ENCODE measurements at places on chromosomes 16 and 17.
A peak's percentile ranks its signal among the peaks of the same experiment; 100 is the strongest.

DNA sequence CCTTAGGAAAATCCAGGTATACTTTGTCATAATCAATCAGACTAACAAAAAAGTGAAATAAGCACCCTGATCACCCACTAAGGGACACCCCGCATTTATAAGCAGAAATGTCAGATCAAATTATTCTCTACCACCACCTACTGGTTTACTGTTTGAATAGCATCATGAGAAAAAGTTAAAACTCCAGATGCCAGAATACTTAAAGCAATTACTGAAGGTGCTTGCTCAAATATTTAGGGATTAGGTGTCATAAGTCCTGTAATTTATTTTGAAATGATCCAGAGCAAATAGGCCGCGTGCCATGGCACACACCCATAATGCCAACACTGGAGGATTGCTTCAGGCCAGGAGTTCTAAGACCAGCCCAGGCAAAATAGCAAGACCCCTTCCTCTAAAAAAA is 2.3 kb downstream of the TOP2A start:
- DNase-seq: peak; percentile 68

DNA sequence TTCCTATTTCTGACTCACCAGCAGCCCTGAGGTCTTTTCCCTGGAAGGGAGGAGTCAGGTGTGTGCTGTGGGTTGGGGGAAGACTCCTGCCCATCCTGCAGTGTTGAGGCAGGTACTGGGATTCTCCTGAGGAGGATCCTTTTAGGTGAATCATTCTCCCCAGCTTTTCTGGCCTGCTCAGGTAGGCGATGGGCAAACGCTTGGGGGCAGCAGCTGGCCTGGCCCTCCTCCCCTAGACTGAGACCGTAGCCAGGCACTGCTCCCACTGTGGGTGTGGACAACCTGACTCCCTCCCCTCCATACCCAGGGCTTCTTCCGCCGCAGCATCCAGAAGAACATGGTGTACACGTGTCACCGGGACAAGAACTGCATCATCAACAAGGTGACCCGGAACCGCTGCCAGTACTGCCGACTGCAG is 15.1 kb downstream of the GJD3 start:
- DNase-seq: no peak

DNA sequence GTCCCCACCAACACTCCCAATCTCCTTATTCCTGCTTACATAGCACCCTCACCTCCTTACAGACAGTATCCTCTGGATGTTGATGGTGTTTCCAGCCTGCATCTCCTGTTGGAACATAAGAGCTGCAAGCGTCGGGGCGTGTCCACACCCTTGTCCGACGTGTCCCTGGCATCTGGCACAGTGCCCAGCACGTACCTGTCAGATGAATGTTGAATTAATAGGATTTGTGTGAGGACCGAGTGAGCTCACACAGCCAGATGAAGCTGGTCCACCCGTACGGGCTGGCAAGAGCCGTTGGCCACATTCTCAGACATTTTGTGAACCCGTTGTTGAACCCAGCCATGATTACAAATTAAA is 12.2 kb upstream of the CBX4 start:
- no peak for DNase-seq

GRCh38 chr16:65500007-65500406 is 378.1 kb upstream of the CDH11 start:
- no peak for DNase-seq

GRCh38 chr17:17146786-17147406 is 59.2 kb downstream of the PLD6 start:
- DNase-seq: peak; percentile 41

- no peak for DNase-seq
Measured at GRCh38 chr17:63514974-63515373, 8.2 kb upstream of the KCNH6 start.

DNA sequence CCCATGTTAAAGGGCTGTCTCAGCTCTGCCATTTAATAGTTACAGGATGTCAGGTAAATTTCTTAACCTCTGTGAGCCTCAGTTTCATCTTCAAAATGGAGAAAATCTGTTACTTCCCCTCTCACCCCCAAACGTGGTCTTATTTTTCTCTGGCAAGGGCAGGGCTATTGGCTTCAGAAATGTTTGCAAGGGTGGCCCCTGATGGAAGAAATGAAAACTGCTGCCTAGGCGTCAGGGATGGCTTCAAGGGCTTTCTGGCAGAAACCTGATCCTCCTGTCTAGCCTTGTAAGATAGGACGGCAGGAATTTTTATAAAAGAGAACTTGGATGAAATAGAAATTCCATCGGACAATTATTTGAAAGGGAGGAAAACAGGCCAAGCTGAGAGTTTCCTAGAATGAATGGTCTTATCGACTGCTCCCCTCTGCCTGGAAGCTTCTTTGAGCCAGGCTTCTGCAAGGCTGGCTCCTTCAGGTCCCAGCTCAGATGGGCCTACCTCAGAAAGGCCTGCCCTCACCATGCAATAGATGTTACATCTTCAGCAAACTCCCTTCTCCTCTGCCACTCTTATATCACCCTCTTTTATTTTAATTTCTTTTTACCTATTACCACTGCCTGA is 43.0 kb upstream of the TANGO6 start:
- peak; percentile 54 for DNase-seq

DNA sequence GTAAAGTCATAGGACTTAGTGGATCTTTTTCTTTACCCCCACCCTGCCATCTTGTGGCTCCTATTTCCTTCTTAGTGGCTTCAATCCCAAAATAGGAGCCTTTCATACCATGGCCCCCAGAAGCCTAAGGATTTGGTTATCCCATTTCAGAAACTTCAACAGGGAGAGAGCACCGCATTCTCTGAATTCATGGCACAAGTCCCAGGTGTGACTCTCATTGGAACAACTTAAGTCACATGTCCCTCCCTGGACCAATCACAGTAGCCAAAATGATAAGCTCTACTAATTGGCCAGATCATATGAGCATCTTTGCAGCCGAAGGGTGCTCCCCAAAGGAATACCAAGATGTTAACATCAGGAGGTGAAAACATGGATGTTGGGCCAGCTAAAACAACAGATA is 43.2 kb downstream of the AXIN2 start:
- DNase-seq: no peak

DNA sequence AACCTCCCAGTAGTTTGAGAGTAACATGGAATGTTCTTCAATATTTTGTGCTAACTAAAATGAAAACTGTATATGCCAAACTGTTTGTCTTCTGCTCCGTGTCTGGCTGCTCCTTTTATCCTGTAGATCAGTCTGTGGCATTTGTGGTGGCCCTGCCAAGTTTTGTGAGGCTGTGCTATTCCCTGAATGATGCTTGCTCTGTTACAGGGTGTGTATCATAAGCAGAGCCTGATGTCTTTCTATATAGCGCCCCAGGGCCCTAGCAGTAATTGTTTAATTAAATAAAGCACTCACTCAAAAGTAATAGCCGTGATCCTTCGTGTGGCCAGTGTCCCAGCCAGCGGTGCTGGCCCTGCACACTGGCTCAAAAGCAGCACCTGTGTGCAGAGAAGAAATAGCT is 27.8 kb upstream of the NAT9 start:
- DNase-seq: no peak

- DNase-seq: no peak
Measured at GRCh38 chr17:35788477-35789368, 6.7 kb downstream of the MMP28 start.

DNA sequence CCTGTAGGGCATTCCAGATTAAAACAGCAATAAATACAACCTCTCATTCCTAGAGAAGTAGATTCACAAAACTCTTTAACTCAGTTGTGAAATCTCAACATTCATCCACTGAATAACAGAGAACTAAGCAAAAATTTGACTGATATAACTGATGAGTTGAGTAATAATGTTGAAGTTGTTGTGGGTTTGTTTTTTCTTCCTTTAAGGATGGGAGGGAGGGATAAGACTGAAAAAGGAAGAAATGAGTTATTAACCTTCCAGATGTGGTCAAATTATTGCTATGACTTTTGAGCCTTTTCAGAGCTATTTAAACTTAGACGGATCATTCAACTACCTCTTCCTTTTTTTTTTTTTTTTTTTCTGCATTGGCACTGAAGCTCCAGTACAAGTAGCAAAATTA is 38.6 kb downstream of the SKAP1 start:
- DNase-seq: no peak

DNA sequence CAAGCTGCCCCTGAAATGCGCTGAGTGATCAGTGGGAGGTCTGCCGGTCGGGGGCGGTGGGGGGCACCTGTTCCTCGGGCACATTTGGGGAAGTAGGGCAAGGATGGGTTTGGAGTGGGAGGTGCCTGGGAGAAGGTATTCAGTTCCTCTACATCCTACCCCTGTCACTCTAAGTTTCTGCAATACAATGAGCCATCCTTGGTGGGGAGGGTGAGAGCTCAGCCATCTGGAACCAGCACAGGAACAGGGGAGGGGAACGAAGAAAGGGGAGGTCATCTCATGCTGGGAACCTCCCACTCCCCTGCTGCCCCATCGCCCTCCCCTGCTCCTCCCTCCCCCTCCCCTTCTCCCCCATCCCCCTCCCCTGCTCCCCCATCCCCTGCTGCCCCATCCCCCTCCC is 4.2 kb downstream of the DPH1 start:
- DNase-seq: no peak

DNA sequence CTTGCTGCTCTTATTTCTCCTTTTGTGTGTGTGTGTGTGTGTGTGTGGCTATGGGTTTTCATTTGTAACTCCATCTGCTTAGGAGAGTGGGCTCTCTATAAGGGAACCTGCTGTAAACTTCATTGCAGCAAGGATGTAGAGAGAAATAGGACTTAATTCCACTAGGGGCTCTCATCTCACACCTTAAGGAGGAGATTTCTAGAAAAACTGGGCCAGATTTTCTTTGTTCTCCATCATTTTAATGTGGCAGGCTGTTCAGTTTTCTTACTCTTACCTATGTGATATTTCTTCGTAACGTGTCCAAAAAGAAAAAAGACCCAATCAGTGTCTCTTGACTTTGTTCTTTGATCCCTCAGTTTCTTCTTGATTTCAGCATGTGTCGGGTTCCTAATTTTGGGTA is 4.5 kb upstream of the CASC3 start:
- DNase-seq: no peak

- no peak for DNase-seq
Measured at GRCh38 chr16:54270711-54271110, 15.9 kb downstream of the IRX3 start.

- DNase-seq: no peak
Measured at GRCh38 chr17:61309362-61310256, 90.0 kb upstream of the TBX2 start.

DNA sequence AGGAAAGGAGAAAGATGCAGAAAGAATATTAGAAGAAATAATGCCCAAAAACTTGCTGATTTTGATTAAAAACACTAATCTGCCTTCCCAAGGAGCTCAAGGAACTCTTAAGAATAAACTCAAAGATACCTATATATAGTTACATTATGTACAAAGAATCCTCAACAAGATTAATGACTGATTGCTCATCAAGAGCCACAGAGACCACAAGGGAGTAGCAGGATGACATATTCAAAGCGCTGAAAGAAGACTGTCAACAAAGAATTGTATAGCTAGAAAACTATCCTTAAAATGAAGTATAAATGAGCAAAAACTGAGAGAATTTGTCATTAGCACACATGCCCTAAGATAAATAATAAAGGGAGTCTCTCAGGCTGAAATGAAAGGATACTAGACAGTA is 6.2 kb downstream of the LPCAT2 start:
- no peak for DNase-seq

- DNase-seq: no peak
Measured at GRCh38 chr17:3547628-3548027, 10.0 kb downstream of the TRPV3 start.

GRCh38 chr17:66403846-66404556 is 101.6 kb downstream of the PRKCA start:
- no peak for DNase-seq

DNA sequence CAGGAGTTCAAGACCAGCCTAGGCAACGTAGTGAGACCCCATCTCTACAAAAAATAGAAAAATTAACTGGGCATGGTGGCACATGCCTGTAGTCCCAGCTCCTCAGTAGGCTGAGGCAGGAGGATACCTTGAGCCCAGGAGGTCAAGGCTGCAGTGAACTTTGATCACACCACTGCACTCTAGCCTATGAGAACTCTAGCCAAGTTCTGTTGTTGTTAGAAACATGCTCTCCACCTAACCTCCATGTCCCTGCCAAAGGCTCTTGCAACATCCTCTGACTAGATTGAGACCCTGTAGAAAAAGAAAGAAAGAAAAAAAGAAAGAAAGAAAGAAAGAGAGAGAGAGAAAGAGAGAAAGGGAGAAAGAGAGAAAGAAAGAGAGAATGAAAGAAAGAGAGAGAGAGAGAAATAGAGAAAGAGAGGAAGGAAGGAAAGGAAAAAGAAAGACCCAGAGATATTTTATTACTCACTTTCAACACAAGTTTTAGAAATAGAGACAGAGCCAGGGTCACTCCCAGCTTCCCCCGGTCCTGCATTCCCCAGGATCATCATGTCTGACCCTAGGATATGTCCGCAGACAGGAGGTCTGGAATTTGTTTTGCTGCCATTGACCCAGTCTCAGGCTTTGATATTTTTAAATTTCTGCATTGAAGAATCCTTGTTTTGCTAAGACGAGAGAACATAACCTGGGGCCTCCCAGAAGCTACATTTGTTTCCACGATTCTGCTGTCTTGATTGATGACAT is 376.5 kb upstream of the CDH5 start:
- no peak for DNase-seq

GRCh38 chr17:44204441-44204882 is 4.8 kb upstream of the ATXN7L3 start:
- DNase-seq: no peak

GRCh38 chr16:54287131-54288029 is 793 bp upstream of the IRX3 start:
- no peak for DNase-seq

DNA sequence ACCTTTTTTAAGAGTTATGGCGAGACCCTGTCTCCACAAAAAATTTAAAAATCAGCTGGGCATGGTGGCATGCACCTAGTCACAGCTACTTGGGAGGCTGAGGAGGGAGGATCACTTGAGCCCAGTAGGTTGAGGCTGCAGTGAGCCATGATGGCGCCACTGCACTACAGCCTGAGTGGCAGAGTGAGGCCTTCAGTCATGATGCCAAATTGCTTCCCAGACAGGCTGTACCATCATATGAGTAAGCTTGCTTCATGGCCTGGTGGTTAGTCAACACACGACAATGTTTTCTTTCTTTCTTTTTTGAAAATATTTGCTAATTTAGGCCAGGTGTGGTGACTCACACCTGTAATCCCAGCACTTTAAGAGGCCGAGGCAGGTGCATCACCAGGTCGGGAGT is 12.5 kb downstream of the NTAN1 start:
- DNase-seq: no peak

GRCh38 chr17:75980188-75981018 is 1.4 kb downstream of the TEN1 start:
- DNase-seq: no peak

GRCh38 chr17:79629548-79630049 is 18.7 kb upstream of the RBFOX3 start:
- no peak for DNase-seq

DNA sequence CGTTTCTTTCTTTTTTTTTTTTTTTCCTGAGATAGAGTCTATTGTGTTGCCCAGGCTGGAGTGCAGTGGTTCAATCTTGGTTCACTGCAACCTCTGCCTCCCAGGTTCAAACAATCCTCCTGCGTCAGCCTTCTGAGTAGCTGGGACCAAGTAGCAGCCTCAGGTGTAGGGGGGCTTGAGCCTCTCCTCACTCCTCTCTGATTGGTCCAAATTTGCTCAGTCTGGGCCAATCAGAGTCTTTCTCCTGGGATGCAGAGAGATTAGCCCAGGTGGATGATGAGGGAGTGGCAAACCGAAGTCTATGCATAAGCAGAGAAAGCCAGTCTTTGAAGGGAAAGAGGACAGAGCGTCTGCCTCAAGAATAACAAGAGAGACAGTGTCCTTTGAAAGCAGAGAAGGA is 99.0 kb downstream of the BMERB1 start:
- DNase-seq: no peak

GRCh38 chr17:71180801-71181385 is 939.9 kb upstream of the SOX9 start:
- no peak for DNase-seq

Data from CD4-positive, alpha-beta T cell treated with Interleukin-12 subunit alpha and Interleukin-12 subunit beta, for 1 hour (primary cell).